ENCODE measurements at places on chromosomes 7 and 10.
A peak's percentile ranks its signal among the peaks of the same experiment; 100 is the strongest.

DNA sequence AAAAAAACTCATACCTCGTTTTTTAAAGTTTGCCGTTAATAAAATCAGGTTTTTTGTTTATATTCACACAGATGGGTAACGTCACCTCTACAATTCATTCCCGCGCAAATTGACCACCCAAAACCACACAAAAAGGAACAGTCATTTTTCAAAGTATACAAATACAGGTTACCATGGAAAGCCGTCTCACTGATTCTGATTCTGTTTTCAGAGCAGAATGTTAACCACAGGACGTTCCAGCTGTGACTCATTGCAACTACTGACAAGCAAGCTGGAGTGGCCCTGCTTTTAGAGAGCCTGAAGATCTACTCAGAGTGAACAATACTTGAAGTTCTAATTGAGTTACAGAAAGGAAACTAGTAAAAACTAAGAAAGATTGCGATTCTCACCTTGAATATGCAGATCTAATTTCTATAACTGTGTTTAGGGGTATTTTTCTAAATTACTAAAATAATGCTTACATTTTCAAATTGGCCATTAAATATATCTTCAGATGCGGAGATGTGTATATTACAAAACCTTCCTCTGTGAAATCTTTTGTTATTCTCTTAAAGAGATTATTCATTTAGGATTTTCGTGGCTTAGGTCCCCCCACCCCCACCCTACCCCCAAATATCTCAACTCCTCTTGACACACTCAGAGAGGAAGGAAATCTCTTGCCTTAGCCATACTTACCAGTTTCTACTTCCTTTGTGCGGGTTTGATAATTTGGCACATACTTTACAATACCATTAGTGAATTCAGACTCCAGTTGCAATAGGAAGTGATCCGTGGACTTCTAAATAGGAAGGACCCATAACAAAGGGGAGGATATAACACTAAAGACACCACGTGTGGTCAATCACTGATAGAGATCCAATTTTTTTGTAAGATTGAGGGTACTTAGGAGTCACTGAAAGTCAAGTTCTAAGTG, 106.0 kb downstream of the CUBN start:
- peak; percentile 70 for DNase-seq

GRCh38 chr7:121442845-121443244, 46.7 kb upstream of the FAM3C start:
- no peak for DNase-seq

GRCh38 chr7:44288381-44288685, 37.1 kb downstream of the CAMK2B start:
- no peak for DNase-seq

DNA sequence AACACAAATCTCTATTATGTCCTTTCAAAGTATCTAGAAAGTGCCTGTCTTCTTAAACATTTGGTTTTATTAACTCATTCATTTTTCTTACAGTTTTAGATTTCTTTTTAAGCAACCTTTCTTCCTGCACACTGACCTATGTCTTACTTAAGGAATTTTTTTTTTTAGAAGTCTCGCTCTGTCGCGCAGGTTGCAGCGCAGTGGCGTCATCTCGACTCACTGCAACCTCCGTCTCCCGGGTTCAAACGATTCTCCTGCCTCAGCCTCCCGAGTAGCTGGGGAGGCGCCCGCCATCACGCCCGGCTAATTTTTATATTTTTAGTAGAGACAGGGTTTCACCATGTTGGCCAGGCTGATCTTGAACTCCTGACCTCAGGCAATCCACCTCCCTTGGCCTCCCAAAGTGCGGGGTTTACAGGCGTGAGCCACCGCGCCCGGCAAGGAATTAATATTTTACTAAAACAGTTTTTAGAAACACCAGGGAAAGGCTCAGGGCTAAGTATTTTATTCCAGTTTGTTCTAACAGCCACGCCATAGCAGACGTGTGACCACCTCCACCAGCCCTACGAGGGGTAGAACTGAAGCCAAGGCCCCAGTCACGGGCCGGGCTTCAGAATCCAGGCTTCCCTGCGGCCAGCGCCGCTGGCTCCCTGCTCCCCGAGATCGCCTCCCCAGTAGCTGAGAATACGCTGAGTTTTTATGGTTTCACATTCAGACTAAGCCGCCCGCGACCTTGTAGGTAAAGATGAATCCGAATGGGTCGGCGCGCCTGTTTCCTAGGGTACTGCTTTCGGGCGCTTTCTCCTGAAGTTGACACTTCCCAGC, 941 bp upstream of the LUC7L2 start:
- DNase-seq, result no peak

- DNase-seq, result no peak
Measured at GRCh38 chr7:127794136-127794535, 142.1 kb downstream of the SND1 start.

DNA sequence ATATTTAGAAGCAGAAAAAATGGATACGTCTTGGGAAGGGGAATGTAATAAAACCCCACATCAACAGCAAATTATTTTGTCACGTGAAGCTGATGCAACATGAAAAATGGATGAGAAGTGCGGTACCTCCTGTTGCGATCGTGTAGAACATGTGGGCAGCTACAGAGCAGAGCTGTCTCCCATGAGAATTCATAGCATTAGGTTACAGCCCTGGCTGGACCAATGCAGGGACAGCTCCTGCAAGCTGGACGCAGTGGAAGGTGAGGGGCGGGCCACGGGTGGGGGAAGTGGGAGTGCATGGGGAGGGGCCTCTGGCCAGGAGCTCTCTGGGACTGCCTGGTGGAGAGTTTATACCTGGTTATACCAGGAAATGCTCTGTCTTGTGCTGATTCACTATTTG, 120.3 kb downstream of the GATA3 start:
- no peak for DNase-seq

DNA sequence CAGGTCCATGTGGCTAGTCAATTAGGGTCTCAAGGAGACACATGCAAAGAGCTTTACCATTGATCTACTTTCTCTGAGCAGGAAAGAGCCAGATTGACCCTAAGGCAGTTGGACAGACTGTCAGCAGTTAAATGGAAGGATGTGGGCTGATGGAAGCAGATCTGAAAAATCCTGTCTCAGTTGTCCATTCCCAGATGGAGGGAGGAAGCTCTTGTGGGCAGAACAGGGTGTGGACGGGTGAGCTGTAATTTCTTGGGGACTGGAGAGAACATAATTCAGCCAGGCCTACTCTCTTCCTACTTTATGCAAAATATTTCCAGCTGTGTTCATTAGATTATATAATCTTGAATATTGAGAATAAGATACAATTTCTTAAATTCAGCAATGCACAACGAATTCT, 163.6 kb downstream of the GNAT3 start:
- no peak for DNase-seq

- no peak for DNase-seq
Measured at GRCh38 chr7:24769851-24770250, 12.6 kb upstream of the GSDME start.

DNA sequence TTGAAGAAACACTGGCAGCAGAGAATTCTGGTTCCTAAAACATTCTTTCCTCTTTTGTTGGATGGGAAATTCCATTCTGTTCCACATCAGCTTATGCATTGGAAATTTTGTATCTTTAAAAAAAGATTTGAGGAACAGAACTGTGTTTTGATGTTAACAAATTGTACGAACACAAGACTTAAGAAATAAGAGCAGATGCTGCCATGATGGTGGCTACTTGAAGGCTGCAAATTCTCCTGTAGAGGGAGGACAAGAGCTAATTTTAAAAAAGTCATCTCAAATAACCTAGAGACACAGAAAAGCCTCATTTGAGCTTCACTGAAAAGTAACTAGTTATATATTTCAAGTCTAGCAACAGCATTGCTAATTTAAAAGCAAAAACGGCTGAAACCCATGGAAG, 29.8 kb downstream of the NDUFB2 start:
- no peak for DNase-seq

- no peak for DNase-seq
Measured at GRCh38 chr10:74039561-74040145, 41.7 kb downstream of the VCL start.

DNA sequence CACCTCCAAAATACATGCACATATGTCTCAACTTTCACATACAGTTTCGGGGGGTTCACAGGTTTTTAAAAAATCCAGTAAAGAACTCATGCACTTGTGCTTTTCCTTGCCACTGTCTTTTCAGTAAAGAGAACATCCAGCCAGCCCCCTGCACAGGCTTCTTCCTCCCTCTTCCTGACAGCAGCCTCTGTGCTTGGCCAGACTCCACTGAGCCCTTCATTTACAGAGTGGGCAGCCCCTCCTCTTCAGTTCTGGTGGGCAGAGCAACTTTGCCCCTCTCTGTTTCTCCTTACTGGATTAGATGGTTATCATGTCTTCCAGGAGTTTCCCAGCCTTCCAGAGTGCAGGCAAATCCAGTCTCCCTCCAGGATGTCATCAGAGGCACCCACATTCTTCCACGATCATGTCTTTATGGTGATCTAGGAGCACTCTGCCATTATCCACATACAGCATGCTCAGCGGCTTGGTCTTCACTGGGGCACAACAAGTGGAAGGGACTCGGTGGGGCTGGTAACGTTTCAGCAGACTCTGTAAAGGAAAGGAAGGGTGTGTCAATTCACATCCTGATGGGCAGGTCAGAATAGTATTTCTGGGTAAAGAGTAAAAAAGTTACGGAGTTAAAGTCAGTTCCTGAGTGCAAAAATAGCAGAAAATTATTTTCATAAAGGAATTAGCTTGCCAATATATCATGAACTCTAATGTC, 8.8 kb downstream of the NODAL start:
- no peak for DNase-seq

- DNase-seq, result no peak
Measured at GRCh38 chr7:16963044-16963443, 81.3 kb upstream of the AGR3 start.

GRCh38 chr10:63812501-63812900, 291.3 kb downstream of the REEP3 start:
- no peak for DNase-seq

GRCh38 chr10:120414946-120415345, 42.1 kb upstream of the PLPP4 start:
- no peak for DNase-seq

GRCh38 chr10:80443531-80443974, 10.6 kb upstream of the TSPAN14 start:
- no peak for DNase-seq

DNA sequence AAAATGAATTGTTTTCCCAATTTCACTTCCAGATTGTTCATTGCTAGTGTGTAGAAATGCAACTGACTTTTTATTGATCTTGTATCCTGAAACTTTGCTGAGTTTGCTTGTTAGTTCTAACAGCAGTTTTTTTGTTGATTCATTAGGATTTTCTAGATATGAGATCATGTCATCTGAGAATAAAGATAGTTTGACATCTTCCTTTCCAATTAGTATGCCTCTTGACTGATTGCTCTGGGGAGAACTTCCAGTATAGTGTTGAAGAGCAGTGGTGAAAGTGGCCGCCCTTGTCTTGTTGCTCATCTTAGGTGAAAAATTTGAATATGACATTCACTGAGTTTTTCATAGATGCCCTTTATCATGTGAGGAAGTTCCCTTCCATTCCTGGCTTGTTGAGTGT, 11.9 kb upstream of the SUN1 start:
- no peak for DNase-seq

- DNase-seq, result no peak
Measured at GRCh38 chr7:159121068-159121467, 23.6 kb downstream of the VIPR2 start.

GRCh38 chr10:100879741-100880360, 32.9 kb upstream of the SLF2 start:
- no peak for DNase-seq

- DNase-seq, result no peak
Measured at GRCh38 chr10:89079961-89080360, 89.4 kb downstream of the FAS start.

DNA sequence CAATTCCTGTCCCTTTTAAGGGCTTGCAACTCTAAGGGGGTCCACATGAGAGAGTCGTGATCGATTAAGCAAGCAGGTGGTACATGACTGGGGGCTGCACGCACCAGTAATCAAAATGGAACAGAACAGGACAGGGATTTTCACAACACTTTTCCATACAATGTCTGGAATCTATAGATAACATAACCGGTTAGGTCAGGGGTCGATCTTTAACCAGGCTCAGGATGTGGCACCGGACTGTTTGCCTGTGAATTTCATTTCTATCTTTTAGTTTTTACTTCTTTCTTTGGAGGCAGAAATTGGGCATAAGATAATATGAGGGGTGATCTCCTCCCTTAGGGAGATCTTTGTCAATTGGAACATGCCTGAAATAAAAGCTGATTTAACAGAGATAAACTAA, 370.1 kb downstream of the IPMK start:
- DNase-seq, result no peak

DNA sequence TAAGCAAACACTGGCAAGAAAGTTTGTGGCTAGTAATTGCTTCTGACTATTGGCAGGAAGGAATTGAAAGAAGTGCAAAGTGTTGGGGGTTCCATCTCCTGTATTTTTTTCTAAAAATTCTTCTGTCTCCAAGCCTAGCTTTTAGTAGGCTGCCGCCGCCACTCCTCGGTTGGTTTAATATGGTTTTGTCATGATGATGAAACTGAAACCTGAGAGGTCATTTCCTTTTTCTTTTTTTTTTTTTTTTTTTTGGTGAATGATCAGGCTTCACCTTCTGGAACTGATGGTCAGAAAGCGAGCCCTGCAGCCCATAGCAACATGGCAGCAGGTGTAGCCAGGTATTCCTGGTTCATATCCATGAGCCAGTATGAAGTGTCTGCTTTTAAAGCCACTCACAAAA, 75.3 kb upstream of the AGBL3 start:
- no peak for DNase-seq

DNA sequence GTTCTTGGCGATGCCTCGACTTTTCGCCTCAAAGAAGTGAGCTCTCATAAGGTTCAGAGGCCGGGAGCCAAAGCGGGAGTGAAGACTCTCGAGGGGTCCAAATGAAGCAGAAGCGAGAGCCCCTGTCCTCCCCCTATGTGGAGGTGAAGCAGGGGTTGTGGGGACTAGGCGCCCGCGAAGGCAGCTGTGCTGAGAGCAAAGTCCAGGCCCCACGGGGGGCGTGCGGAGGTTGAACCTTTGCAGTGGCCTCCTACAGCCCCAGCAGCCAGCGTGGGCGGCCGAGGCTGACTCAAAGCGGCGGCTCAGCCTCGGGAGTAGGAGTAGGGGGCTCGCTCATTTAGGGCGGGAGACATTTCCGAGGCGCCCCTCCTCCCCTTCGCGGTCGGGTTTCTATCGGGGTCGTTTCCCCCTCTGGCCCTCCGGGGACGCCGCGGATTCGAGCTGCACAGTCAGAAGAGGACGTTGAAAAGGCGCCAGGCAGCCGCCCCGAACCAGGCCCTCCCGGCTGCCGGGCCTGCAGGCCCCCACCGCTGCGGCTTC, 553 bp upstream of the ADD3 start:
- no peak for DNase-seq

- DNase-seq, result no peak
Measured at GRCh38 chr10:7826971-7827370, 8.7 kb downstream of the TAF3 start.

DNA sequence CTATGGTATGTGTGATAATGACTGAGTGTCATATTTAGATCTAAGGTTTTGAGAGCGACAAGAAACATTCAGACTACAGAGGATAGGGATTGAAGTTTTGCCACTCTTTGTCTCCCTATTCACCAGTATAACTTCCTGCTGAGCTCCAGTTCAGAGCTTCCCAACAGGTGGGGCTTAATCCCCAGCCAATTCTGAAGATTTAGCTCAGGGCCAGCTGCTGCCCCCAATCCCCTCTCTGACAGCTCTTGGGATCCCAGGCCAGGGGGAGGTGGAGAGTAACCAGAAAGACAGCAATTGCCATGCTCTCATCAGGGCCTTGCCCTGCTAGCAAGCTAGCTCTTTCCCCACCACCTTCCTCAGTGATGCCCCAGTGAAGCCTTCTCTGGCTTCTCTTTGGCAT, 57.8 kb downstream of the TRIL start:
- no peak for DNase-seq

GRCh38 chr10:88245974-88246511, 337.1 kb downstream of the RNLS start:
- DNase-seq, result no peak

Data from CD8-positive, alpha-beta T cell (primary cell).